ENCODE measurements at places on chromosomes 5 and 9. TPM values are rescaled to one million over a fixed set of nuclear protein-coding genes. Genes with fewer than 3 reads are reported as not detected.

Gene RFESD
- 0.34 TPM for total RNA-seq

Gene ABLIM3
- total RNA-seq, result 41.3 TPM

Gene IFNA8
- not detected for total RNA-seq

Gene PCDHGA4
- 2.2 TPM for total RNA-seq

Gene HRH2
- not detected for total RNA-seq

Gene IL31RA
- 0.19 TPM for total RNA-seq

Gene CTSV
- total RNA-seq, result 2.1 TPM

Gene SLC46A2
- total RNA-seq, result not detected

Gene NRG2
- 0.51 TPM for total RNA-seq

Gene PCDHGB2
- 0.51 TPM for total RNA-seq

Gene C7
- under 0.01 TPM for total RNA-seq

Gene IFNA6
- not detected for total RNA-seq

Gene IRX2
- 1.7 TPM for total RNA-seq

Gene BRINP1
- total RNA-seq, result not detected

Gene NSUN2
- total RNA-seq, result 80.0 TPM

Gene NRARP
- 82.2 TPM for total RNA-seq

Gene DMRTA1
- total RNA-seq, result 0.05 TPM

Gene TMEM252
- not detected for total RNA-seq

Gene CACFD1
- total RNA-seq, result 21.4 TPM

Gene FAM78A
- total RNA-seq, result 12.4 TPM

Gene ALDH1B1
- total RNA-seq, result 12.1 TPM

Gene SPATA6L
- 2.7 TPM for total RNA-seq

Gene CDH12
- not detected for total RNA-seq

Gene TMEM161B
- total RNA-seq, result 9.2 TPM

Gene C9orf72
- total RNA-seq, result 10.9 TPM

Gene SIT1
- not detected for total RNA-seq

Gene PCSK1
- total RNA-seq, result 0.51 TPM

Gene ZFP2
- 1.0 TPM for total RNA-seq

Gene AOPEP
- total RNA-seq, result 77.1 TPM

Gene ATP10B
- total RNA-seq, result 0.05 TPM

Gene PLPP7
- 6.0 TPM for total RNA-seq

Gene MLANA
- total RNA-seq, result not detected

Gene PHF24
- total RNA-seq, result not detected

Gene IL13
- total RNA-seq, result not detected

Gene POLK
- 65.0 TPM for total RNA-seq

Gene ACTBL2
- total RNA-seq, result 0.17 TPM
